Fibroblast of the aortic adventitia (primary cell): ENCODE measurements at places on chromosomes 4 and X. TPM values are rescaled to one million over a fixed set of nuclear protein-coding genes. Genes with fewer than 3 reads are reported as not detected.

DNA sequence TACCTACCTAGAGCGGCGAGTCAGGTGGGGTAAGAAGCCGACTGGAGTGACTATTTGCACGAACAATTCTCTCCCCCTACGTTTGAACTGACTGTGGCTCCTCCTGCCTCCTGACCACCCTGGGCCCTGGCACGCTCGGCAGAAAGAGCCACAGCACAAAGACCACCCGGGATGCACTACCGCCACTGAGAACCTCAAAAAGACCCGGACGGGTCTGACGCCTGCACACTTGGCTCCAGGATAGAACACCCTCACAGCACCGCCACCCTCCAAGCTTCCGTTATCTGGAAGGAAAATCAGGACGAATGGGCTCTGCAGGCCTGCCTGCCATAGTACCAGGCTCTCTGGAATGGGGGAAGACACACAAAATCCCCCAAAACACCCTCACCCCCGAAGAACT lies 2.2 kb downstream of the LRPAP1 start:
- no peak for DNase-seq

Gene NUP62CL
- 0.09 TPM in 1 of 2 replicates, not detected in the other for total RNA-seq

Gene MAGEB1
- not detected in 2 replicates for total RNA-seq

GRCh38 chrX:119871245-119871598 lies 311 bp downstream of the RNF113A start:
- no peak for DNase-seq

Gene FGF5
- total RNA-seq = 0.98 and 55.9 TPM in 2 replicates

Gene SPACA5B
- not detected in 2 replicates for total RNA-seq

DNA sequence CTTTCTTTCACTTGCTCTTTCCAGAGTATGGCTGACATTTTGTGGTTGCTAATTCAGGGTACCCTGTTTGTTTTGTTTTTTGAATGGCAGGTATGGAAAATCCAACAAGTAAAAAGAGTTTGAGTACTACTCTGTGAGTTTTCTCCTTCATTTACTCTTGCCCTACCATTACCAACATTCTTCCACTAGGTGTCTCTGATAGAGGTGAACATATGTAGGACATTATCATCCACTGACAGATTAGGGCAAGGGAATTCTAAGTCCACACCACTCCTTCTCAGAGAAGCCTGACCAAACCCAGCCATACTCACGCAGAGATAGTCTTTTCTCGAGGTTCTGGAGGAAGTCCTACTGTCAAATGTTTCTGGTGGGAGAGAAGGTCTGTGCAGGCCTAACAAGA lies 36.7 kb upstream of the HDAC8 start:
- DNase-seq = peak; percentile 14

DNA sequence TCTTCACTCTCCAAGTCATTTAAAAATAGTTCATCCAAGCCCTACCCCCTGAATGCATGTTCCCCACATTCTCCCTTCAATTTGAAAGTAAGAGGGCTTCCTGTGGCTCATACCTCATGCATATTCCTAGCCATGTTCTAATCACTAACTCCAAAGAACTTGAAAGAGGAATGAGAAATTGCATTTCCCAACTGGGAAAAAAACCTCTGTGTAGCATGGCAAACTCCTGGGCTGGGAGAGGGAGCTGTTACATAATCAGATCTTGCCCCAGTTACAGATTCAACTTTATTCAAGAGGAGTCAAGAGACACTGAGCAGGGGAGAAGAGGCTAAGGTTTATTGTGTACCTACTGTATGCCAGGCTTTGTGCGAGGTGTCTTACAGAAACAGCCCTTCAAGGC lies 90.2 kb downstream of the SLC2A9 start:
- no peak for DNase-seq

DNA sequence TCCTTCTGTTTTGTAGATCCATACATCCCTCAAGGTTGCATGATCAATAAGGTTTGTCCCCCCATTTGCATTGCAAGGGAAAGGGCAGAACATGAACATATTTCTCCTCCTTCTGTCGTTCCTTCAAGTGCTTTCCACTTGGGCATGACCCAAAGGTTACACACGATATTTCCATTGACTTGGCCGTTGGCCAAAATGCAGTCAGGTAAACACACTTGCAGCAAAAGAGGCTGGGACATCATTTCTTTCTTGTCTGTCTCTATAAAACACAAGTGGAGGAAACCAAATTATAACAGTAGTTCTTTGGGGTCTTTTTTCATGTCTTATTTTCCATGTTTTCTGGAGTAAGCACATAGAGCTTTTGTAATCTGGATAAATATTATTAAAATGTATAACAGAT lies 156.1 kb downstream of the FRAS1 start:
- no peak for DNase-seq

GRCh38 chr4:65670331-65671031 lies at the start of gene EPHA5:
EPHA5 (minus strand) TSS chr4:65670489; CDS start chr4:65669742, 747 bp downstream.
- DNase-seq = peak; percentile 94

Gene EDA
- total RNA-seq = 0.09 and 1.4 TPM in 2 replicates

GRCh38 chrX:153901753-153902140 lies 2.7 kb upstream of the AVPR2 start:
- no peak for DNase-seq

DNA sequence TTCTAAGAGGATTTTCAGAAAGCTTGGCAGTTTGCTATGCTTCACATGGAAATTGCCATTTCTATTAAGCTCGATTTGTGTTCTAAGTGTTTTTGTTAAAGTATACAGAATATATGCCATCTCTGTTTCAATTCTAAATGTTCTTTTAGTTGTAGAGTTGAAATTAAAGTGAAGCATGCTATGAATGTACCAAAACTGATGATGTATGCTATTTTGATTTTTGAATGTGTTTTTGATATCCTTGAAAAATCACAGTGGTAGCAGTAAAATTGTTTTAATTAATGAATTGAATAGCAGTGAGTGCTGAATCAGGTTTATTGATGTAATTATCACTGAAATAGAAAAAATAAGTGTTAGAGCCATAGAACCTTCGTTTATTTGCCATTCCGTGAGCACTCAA lies 110.9 kb downstream of the TENM3 start:
- DNase-seq = no peak

DNA sequence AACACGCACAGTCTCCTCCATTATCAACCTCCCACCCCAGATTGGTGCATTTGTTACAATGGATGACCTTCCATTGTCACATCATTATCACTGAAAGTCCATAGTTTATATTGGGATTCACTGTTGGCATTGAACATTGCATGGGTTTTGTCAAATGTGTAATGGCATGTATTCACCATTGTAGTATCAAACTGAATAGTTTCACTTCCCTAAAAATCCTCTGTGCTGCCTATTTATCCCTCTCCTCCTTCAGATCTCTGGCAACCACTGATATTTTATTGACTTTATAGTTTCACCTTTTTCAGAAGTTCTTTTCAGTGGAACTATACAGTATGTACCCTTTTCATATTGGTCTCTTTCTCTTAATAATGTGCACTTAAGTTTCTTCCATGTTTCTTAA lies 1565.4 kb downstream of the PCDH18 start:
- no peak for DNase-seq

DNA sequence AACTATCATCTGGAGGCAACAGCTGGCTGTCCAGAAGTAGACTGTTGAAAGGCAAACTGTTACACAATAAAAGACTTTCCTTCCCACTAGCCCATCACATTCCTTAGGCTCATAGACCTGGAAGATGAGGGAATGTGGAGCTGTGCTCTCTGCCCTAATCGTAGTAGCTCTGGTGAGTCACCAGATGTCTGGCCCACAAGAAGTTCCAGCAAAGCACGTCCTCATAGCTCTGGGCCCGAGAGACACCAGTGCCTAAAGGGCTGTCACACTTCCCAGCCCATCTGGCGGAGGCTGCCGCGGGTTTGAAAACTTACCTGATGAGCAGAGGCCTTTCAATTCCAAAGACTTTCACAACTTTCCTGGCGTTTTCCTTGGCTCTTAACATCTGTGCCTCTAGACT lies 81.7 kb upstream of the STOX2 start:
- peak; percentile 33 for DNase-seq

Gene TCEAL6
- not detected in 2 replicates for total RNA-seq

GRCh38 chr4:185344743-185345538 lies 50.8 kb downstream of the LRP2BP start:
- DNase-seq = no peak

GRCh38 chrX:93985344-93986307 lies 311.6 kb downstream of the FAM133A start:
- no peak for DNase-seq

Gene PPAT
- total RNA-seq = 13.7 and 18.4 TPM in 2 replicates

Gene TMEM271
- total RNA-seq = not detected in 2 replicates

DNA sequence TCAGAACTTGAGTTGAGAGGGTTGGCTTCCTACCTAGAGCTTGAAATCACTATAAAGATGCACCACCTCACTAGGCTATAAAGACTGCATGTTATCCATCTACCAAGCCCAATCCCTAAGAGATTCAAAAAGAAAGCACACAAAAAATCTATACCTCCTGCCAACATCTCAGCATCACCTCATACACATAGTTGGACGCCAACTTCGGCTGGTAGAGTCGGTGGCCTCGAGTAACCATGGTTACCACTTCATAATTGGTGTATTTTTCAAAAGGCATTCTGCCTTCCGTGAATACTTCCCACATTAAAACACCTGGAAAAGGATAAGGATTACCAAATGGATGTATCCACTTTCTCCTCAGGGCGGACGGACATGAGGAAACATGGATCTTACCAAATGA lies 4.5 kb upstream of the TXK start:
- no peak for DNase-seq

DNA sequence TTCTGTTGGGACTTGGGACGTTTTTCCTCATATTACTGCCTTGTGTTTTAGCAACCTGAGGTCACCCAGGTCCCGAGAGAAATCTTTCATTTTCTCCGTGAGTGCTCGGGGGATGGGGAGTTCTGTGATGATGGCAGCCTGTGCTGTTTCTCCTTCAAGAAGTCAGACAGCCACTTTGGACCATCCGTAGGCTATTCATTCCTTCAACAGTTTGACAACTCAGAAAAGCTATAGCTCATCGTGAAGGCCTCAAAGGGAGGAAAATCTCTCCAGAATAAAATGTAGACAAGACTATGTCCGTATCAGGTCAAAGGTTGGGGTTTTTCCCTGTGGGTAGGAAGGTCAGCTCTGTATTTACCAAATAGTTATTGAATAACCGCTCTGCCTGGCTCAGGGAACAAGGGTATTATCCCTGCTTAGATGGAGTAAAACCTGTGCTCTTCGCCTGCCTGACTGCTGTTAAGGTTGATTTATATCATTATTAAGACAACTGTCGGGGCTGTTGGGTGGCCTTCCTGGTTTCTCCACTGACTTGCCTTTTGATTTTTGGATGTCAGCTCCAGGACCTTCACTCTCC lies 36.6 kb downstream of the FAM114A1 start:
- DNase-seq = no peak

DNA sequence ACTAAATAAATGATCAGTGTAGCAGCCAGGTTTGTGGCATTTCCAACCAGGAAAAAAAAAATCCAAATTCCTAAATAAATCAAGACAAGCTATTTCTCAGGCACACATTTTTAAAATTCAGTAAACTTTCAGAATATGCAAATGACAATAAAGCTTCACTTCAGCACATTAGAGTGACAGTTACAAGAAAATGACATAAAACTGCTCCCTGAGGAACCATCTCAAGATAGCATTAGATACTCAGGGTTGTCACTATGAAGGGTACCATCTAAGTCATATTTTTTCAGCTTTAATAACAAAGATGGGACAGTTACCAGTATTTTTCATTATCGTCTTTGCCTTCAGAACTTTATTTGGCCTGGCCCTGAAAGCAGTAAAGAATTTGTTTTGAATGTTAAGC lies 411.3 kb upstream of the RASGEF1B start:
- no peak for DNase-seq

- no peak for DNase-seq
Observed at GRCh38 chrX:12570859-12571501, 220.2 kb upstream of the PRPS2 start.

Gene ETDC
- not detected in 2 replicates for total RNA-seq

- DNase-seq = no peak
Observed at GRCh38 chr4:165058666-165059065, 5.0 kb downstream of the TRIM75 start.

Gene TAF7L
- total RNA-seq = 0.63 and 0.98 TPM in 2 replicates

Gene PGAM4
- not detected in 2 replicates for total RNA-seq
